ENCODE measurements at places on chromosomes 4 and X.

DNA sequence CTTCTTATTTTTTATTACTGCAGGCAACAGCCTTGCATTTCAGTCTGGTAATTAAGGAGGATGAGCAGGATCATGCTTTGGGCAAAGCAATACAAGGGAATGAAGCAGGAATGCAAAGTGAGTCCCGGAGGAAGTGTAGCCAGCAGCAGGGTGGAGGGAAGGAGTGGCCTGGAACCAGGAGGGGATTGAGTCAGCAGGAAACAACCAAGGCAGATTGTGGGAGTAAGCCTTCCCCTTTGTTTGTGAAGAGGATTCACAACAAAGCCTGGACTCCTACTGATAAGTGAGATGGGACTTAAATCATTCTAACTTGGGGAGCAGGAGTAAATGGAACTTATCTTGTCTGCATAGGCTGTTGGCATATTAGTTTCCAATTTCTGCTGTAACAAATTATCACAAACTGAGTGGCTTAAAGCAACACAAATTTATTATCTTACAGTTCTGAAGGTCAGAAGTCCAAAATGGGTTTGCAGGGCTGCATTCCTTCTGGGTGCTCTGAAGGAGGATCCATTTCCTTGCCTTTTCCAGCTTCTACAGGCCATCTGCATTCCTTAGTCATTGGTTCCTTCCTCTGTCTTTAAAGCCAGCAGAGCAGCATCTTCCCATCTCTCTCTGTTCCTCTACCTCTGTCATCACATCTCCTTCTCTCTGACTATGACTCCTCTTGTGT lies 93.2 kb upstream of the AP1S2 start:
- DNase-seq: no peak

DNA sequence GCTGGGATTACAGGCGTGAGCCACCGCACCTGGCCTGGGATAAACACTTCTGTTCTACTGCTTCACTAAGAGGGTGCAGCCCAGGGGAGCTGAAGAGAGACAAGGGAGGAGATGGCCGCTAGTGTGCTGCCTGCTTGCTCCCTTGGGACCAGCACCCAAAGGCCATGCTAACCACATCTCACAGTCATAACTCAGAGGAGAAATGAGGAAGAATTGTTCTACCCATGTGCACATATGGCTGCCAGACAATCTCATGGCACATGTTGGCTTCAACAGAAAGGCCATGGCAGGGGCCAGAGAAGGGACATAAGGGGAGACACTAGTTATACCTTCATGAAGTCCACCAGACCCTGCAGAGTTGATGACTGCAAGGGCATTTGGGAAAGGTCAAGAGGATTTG lies 22.4 kb downstream of the CLDN22 start:
- no peak for DNase-seq

DNA sequence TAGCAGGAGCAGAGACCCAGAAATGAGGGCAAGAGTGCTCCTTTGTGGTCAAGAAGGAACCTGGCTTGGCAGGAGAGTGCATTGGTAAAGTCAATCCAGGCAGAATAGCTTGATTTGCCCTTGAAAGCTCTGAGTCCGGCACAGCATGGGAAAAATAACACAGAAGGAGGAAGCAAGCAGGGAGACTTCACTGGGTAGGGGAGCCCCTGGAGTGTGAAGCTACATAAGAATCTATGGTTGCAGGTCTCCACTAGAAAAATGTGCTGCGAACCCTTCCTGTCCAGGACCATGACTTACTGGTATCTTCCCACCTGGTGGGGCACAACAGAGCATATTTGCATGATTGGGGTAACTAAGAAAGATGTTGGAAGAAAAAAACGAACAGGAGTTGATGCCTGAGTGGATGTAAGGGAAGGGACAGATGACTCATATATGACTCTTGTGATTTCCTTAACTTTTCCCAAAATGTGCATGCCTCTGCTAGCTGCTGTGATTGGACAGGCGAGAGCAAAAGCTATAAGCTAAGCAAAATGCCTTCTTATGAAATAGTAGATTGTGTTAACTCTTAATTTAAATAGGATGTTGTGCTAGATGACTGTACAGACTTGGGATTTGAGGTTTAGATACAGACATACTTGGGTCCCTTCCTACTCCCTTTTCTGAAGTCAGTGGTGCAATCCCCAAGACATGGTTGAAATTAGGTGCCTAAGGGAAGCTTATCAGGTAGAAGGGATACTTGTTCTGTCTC lies 3.3 kb downstream of the IL13RA1 start:
- DNase-seq: no peak

DNA sequence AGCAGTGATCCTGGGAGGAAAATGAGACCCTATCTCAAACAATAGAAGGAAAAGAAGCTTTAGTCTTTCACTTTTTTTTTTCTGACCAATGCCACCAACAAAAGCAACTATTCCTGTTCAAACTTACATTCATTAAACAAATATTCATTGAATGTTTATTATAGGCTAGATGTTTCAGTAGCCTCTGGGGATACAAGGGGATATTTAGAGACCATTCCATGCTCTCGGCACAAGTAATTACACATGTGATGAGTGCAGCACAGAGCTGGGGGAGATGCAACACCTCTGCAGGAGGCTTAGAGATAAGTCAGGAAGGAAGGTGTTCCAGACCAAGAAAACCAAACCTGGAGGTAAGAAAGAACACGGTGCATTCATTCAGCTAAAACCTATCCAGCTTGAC lies 68.3 kb downstream of the PALLD start:
- DNase-seq: no peak

DNA sequence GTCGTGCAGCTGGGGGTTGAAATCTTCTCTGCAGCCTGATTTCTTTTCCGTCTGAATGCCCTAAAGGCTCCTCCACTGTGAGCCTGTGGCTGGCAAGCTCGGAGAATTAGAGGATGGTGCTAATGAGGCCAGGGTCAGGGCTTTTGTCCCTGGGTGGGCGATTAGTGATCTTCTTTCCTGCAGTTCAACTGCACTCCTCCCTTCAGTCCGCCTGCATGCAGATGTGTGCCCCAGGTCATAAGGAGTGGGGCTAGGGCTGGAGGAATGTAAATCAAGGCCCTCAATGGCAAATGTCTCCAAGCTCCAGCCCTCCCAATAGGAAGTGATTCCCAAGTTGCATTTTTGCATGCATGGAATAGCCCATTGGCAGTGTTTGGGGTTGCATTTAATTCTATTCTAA lies 405.0 kb downstream of the AFF2 start:
- no peak for DNase-seq

DNA sequence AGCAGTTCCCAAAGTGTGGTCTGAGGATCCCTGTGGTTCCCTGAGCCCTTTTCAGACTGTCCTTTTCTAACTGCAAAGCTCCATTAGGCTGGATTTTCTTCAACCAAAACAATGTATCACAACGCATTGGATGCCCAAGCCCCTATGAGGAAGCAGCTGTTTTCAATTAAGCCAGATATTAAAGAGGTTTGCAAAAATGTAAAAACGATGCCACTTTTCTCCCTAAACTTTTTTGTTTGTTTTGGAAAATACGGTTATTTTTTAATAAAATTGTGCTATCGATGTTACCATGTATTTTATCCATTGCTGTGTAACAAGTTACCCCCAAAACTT lies 170.4 kb upstream of the BCOR start:
- no peak for DNase-seq

DNA sequence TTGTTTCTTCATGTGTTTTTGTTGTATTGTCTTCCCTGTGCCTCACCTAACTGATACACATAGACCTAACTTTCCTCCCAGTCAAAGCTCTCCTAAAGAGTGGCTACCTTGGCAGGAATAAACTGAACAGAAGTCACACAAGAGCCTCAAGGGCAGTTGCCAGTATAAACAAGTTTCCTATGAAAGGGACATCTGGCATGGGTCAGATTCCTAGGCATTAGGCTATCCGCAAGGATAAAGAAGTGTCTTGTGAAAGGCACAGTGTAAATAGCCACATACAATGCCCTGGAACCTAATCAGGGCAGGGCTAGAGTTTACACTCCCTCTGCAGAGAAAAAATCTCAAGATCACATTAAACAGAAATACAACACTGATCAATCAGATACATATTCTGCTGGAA lies 220.8 kb downstream of the SPANXN3 start:
- DNase-seq: no peak

GRCh38 chr4:184653650-184654049 lies 4.1 kb downstream of the PRIMPOL start:
- DNase-seq: no peak

DNA sequence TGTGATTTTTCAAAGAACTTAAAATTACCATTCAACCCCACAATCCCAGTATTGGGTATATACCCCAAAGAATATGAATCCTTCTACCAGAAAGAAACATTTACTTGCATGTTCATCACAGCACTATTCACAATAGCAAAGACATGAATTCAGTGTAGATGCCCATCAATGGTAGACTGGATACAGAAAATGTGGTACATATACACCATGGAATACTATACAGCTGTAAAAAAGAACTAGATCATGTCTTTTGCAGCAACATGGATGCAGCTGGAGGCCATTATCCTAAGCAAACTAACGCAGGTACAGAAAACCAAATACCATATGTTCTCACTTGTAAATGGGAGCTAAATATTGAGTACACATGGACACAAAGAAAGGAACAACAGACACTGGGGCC lies 34.1 kb upstream of the TMPRSS11F start:
- DNase-seq: no peak

GRCh38 chr4:8921465-8921864 lies 49.8 kb upstream of the HMX1 start:
- no peak for DNase-seq

GRCh38 chr4:117773064-117773936 lies 261.0 kb upstream of the NDST3 start:
- DNase-seq: no peak

GRCh38 chr4:48979914-48980579 lies 6.0 kb upstream of the CWH43 start:
- DNase-seq: no peak

DNA sequence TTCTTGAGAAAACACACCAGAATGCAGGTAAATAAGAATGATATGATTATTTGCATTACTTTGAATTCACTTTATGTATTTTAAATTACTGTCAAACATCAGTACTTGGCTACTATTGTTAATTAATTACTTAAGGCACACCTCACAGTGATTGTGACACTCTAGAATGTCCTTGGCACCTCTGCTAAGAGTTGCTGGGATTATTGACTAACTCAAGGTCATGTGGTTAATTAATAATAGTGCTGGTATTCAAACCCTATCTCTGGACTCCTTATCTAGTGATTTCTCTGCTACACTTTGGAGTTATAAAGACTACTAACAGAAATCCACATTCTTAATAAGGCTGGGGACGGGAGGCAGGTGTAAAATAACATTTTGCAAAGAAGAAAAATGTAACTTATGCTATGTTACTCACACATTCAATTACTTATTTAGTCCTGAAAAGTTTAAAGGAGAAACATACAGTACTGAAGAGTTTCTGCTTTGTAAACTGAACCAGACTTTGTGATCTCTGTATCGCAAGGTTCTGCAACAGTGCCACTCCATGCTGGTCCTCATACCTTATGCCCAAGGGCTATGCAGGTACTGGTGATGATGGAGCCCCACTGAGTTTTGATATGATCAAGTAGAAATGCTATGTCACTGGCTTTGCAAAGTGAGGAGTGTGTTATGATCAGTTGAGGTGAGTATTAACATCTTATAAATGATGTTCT lies 242.7 kb downstream of the MID1IP1 start:
- DNase-seq: no peak

DNA sequence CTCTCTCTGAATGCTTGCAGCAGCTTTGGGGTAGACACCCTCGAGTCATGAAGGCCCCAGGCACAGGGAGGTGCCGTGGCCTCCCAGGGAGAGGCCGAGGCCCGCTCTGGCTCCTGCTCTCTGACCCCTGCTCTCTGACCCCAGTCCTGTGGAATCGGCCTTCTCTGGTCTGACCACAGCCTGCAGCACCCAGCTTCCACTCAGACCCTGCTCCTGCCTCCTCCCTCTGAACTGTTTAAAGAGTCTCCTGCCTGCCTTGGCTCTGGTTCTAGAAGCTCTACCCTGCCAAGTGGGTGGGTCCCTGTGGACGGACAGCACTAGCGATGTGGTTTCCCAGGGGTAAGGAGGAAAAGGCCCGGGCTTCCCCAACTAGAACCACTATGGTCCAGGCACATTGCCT lies 78.2 kb upstream of the TMEM150C start:
- no peak for DNase-seq

DNA sequence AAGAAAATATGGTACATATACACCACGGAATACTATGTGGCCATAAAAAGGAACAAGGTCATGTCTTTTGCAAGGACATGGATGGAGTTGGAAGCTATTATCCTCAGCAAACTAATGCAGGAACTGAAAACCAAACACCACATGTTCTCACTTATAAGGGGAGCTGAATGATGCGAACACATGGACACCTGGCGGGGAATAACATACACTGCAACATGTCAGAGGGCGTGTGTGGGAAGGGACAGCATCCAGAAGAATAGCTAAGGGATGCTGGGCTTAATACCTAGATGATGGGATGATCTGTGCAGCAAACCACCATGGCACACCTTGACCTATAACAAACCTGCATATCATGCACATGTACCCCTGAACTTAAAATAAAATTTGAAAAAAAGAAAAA lies 19.5 kb upstream of the CNKSR2 start:
- no peak for DNase-seq

DNA sequence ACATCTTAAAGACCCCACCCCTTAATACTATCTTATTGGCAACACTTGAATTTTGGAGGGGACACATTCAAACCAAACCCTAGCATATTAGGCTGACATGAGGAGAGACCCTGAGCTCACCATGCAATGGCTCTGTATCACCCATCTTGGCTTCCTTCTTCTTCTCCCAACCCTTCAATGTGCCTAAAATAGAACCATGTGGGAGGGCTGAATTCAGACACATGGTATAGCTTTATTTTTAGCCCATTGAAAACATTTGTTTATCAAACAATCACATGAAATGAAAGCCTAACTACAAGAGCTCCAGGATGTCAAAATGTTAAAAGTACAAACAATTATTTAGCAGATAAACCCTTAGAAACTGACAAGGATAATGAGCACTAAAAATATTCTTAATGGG lies 81.6 kb downstream of the RASL11B start:
- no peak for DNase-seq

DNA sequence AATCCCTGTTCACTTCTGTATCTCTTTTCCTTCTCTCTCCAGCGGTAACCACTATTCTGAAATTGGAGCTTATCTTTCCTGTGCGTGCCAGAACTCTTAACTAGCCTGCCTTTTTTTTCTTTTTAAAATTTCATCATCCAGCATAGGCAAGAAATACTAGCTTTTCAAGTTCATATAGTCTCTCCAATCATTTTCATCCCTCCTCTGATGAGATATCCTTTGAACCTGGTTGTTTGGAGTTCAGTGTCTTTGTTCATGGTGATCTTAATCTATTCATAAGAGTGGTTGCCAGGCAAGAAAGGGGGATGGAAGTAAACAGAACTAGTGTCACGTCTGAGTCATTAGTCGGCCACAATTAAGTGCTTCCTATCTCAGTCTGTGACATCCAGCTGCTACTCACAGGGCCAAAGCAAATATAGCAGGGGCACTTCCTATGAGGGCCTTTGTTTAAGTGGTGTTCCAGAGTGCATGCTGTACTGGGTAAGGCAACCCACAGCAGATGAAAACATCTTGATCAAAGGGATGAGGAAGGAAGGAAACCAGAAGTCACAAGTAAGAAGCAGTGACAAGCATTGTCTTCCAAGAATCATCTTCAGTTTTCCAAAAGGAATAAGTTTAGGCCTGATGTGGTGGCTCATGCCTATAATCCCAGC lies 56.4 kb upstream of the XIAP start:
- DNase-seq: no peak

GRCh38 chr4:125262079-125262478 lies 52.7 kb upstream of the FAT4 start:
- DNase-seq: no peak
